ENCODE measurements at places on chromosomes 3 and 15.

- no peak for DNase-seq
Observed at GRCh38 chr3:30779686-30780287, 114.7 kb downstream of the GADL1 start.

GRCh38 chr3:151404316-151404715, 19.8 kb upstream of the P2RY12 start:
- no peak for DNase-seq

DNA sequence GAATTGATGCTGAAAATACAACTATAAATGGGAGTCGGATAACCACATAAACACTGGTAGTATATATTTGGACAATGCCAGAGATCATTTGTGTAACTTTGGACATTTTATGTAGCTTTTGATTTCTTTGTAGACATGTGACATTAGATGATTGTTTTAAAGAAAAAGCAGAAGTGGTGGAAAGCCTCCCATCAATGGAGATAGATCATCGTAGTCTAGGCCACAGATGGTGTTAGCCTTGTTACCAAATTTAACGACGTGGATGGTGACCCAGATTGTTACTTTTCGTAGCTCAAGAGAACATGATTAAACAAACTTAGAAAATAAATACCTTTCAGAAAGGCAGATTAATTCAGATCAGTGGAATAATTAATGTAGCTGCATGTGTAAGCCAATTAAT, 8.8 kb downstream of the CACNA1D start:
- DNase-seq, result no peak

GRCh38 chr15:40486066-40486770, 15.4 kb downstream of the CHST14 start:
- DNase-seq, result no peak

GRCh38 chr15:92271179-92271578, 122.5 kb upstream of the ST8SIA2 start:
- no peak for DNase-seq

DNA sequence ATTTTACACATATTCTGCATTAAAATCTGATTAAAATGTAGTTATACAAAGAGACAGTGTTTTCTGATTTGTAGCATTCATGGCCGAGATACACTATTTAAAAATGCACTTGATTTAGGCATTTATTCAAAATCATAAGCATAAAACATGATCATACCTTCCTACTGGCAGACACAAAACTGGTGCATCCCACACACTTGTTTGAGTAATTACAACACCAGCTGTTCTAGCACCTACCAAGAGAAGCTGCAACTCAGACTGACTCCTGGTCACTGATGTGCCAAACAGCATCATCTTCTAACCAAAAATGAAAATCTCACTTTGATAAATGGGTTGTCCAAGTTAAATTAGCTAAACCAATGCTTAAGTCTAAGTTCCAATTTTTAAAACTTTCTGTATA, 262.7 kb upstream of the NSMCE3 start:
- DNase-seq, result no peak

DNA sequence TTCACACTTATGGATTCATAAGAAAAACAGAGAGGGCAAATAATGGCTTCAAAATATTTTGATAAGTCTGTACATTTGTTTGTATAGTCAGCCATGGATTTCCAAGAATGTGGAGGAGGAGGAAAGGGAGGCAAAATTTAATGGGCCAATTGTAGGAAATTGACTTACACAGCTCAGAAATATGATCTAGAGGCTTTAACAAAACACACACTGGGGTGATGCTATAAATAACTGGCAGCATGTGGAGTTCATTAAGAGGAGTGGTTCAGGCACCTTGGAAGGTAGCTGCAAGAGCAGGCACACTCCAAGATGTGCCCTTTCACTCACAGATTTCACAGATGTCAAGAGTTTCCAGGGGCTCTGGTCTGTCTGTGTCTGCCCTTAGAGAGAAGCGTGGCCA, 193.4 kb upstream of the RASGRP1 start:
- DNase-seq, result no peak

DNA sequence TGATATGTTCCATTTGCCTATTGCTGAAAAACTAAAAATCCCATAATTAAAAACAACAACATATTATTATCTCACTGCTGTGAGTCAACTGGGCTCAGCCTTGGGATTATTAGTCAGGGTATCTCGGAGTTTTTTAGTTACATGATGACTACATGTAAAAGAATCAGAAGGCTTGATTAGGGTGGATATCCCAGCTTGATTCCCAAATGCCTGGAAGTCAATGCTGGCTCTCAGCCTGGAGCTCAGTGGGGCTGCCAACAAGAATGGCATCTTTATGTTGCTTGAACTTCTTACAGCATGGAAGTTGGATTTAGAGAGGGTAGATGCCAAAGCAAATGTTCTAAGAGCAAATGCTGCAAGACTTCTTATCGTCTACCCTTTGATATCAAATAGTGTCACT, 278.5 kb downstream of the PLOD2 start:
- no peak for DNase-seq

DNA sequence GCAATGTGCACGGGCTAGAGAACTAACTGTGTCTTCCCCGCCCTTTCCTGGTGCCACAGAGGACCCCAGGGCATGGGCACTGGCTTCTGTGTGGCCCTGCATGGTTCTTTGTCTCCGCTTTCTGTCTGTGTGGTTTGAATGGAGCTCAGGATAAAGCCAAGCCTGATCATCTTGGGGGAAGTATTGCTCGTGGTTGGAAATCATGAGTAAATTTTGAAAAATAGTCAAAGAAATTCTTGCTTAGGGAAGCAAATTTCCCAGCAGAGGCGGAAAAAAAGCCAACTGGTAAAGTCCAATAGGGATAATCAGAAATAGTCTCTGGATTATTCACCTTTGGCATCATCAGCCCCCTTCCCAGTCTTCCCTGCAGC, 55.4 kb downstream of the MAGEF1 start:
- no peak for DNase-seq

DNA sequence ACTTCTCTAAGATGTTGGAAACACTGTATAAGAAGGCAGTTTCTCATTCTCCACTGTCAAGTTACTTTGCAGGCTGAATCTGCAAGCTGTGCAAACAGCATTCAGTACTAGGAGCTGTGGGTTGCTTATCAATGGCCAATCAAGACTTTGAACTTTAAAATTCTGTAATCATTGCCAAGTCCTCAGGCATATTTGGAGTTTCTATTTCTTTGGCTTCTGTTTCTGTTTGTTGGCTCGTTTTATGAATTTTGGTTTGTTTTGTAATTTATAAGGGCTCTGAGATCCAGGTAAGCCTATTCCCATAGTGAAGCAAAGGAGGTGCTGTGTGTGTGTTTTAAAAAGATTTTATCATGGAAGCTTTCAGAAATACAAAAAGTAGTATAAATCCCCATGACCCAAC, 32.1 kb downstream of the TLNRD1 start:
- no peak for DNase-seq

GRCh38 chr15:64274341-64274950, 81.5 kb downstream of the CSNK1G1 start:
- no peak for DNase-seq

DNA sequence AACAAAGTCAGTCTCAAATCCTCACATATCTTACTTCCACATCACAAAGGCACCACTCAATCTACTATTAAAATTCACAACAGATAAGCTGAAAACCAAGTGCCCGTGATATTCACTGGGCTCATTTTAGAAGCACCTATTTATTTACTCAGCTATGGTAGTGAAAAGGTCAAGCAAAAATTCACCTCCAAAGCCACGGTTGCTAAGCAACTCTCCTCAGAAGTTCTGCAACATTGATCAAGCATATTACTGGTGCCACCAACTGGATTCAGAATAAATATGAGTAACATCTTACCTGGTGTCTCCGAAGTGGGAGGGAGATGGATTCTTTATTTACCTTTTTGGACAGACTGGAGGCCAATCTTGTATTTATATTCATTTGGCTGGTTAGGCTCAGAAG, 714.8 kb downstream of the FHIT start:
- no peak for DNase-seq

GRCh38 chr3:194905696-194906095, 220.0 kb downstream of the FAM43A start:
- DNase-seq, result no peak

GRCh38 chr15:44971036-44971435, 14.5 kb downstream of the TERB2 start:
- DNase-seq, result no peak

GRCh38 chr15:40845511-40846284, 1.9 kb downstream of the SPINT1 start:
- DNase-seq, result peak; percentile 39

GRCh38 chr15:28182216-28182615, 83.1 kb upstream of the OCA2 start:
- DNase-seq, result no peak

DNA sequence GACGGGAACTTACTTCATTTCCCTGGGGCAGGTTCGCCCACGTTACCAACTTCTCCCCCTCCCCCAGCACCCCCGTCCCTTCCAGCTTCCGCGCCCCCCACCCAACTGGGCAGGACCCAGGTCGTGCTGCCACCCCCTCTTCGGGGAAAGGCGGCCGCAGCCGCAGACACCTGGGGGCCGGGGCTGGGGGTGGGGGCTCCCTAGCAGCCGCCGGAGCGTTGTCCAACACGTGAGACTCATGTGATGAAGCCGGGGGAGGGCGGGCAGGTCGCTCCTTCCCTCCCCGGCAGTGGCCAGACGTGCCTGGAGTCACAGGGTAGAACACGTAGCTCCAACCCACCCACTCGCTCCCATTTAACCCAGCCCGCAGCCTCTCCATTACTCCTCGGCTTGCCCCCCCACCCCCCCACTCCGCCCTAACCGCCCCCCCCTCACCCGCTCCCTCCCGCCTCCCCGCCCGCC, 240 bp upstream of the BHLHE40 start:
- peak; percentile 98 for DNase-seq

DNA sequence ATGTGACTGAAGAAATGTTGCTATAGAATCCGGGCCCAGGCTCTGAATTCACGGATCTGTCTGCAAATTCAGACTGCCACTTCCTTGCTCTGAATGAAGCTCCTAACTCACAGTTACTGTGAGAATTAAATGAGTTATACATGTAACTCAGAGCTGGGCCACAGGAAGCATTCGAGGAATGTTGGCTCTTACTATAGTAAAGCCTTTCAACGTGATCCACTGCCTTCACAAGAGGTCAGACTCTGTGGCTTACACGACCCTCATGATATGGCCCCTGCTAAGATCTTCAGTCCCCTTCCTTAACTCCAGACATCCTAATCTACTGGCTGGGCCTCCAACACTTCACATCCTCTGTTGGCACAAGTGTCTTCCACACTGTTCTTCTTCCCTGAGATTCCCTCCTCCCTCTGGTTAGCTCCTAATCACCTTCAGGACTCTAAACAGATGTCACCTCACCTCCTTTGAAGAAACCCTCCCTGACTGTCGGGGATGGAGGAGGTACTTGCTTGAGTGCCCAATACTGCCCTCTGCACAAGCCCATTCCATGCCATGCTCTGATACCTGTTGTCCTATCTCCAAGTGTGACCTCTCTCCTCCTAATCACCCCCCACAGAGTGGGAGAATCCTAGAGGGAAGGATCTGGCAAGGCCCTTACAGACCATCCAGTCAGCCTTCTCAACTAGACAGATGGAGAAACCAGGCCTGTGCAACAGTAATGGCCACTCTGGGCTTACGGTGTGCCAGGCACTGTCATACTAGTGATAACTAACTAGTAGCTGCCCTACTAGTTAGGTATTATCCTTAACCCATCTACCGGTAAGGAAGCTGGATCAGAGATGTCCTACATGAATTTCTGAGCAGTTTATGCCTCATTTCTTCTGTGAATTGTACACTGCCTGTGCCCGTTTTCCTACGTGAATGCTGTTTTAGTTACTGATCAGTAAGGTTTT, 1.3 kb downstream of the ACTR8 start:
- no peak for DNase-seq

DNA sequence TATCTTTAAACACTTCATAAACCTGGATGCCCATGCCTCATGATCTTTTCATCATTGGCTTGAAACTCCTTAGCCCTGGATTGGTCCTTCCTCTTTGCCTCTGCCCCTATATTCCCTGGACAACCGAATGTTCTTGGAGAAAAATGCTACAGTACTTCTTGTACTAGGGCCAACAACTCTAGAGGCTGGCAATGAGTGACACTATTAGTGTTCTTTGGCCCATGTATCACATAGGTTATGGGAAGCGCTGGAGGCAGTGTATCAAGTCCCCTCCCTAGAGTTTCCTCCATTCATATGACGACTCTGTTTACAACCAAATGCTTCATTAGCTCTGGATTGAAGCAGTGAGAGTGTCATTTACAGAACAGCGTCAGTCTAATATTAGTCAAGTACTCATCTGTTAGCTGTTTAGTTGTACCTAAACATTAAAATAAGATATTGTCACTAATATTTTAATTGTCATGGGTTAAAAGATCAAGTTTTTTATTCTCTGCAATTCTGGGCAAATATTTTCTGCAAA, 66.4 kb upstream of the MYO5C start:
- DNase-seq, result no peak

DNA sequence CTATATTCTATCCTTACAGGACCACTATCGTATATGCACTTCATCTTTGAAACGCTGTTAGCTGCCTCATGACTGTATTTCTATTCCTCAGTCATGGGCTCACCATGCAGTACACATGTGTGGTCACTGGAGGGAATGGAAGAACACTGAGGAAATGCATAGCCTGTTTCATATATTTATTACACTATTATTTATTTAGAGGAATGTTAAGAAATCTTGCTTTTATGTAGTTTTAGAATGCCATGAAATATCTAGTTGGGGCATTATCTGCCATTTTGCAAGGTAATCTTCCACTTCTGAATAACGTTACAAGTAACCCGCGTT, 155.7 kb downstream of the IGF1R start:
- DNase-seq, result no peak

- DNase-seq, result no peak
Observed at GRCh38 chr3:159848348-159849118, 140.1 kb upstream of the IL12A start.

DNA sequence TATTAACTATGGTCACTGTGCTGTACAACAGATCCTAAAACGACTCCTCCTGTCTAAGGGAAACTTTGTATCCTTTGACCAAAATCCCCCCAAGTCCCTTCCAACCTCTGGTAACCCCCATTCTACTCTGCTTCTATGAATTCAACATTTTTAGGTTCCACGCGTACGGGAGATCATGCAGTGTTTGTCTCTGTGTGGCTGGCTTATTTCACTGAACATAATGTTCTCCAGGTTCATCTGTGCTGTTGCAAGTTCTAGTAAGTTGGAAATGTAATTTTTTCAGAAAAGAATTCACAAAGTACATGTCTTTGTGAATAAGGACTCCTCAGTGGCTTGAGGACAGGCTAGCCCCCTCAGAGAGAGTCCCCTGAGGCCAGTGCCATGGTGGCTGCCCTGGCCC, 66.1 kb downstream of the ATP10A start:
- DNase-seq, result no peak

DNA sequence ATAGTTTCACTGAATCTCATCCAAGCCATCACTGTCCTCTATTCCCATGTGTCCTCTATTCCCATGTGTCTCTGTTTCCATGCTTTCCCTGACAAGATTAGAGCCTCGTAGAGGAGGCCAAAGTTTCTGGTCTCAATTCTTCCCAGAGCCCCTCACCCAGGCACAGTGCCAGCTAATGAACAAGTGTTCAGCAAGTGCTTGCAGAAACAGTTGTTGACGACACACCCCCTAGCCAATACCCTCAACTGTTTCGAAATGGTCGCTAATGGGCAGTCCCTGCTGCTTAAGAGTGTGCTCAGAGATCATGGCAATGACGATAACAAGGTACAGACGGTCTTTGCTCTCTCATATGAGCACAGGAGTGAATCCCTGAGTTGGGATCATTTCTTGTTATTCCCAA, 73.4 kb downstream of the FAM174B start:
- no peak for DNase-seq

- DNase-seq, result no peak
Observed at GRCh38 chr3:14566812-14567211, 26.7 kb upstream of the GRIP2 start.
